ENCODE measurements at places on chromosomes 16 and 17. TPM values are rescaled to one million over a fixed set of nuclear protein-coding genes. Genes with fewer than 3 reads are reported as not detected.

Gene TNFSF12
- not detected for total RNA-seq

GRCh38 chr17:28057731-28058246 lies 15.3 kb downstream of the NLK start:
- peak; percentile 33 for DNase-seq

- peak; percentile 54 for DNase-seq
Observed at GRCh38 chr17:41329279-41329948, 13.9 kb upstream of the KRTAP17-1 start.

GRCh38 chr16:85176541-85177447 lies 64.5 kb upstream of the CIBAR2 start:
- no peak for DNase-seq

DNA sequence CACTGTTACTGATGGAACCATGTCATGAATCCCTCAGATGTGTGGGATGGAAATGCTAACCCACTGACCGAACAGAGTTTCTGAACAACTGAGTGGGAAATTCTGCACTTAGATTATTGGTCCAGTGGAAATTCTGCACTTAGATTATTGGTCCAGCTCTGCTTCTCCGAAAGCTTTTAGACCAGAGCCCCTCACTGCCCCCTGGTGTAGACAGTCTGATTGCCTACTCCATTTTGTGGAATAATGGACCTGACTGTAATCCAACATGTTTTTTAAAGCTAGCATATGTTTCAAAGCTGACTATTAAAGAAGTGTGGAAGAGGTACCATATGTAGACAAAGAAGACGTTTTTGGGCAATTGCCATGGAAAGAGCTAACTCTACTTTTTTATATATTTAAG lies 50.3 kb upstream of the TBX2 start:
- DNase-seq, result no peak

Data from Caki2 (cell line).